ENCODE measurements at places on chromosomes 11 and 22.

- DNase-seq, result no peak
Observed at GRCh38 chr22:33341611-33342010, 283.4 kb upstream of the SYN3 start.

DNA sequence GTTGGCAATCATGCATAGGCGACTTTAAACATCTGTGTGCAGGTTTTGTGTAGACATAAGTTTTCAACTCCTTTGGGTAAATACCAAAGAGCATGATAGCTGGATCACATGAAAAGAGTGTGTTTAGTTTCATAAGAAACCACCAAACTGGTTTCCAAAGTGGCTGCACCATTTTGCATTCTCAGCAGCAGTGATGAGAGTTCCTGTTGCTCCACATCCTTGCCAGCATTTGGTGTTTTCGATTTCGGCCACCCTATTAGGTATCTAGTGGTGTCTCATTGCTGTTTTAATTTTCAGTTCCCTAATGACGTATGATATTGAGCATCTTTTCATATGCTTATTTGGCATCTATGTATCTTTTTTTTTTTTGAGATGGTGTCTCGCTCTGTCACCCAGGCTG lies 62.8 kb upstream of the CCND1 start:
- DNase-seq, result no peak

DNA sequence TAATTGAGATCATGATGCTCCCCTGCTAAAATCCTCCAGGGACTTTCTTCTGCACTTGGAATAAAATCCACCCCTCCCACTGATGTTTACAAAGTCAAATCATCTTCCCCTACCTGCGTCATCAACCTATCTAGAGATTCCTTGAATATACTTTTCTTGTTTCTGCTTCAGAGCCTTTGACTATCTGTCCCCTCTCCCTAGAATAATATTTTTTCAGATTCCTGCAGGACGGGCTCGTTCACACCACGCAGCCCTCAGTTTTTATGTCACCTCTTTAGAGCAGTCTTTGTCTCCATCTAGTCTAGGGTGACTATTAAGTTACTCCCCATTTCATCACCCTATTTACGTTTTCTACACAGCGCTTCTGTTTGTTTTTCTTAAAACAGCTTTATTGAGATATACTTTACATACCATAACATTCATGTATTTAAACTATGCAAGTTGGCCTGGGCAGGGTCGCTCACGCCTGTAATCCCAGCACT lies 94.8 kb upstream of the SESN3 start:
- no peak for DNase-seq

DNA sequence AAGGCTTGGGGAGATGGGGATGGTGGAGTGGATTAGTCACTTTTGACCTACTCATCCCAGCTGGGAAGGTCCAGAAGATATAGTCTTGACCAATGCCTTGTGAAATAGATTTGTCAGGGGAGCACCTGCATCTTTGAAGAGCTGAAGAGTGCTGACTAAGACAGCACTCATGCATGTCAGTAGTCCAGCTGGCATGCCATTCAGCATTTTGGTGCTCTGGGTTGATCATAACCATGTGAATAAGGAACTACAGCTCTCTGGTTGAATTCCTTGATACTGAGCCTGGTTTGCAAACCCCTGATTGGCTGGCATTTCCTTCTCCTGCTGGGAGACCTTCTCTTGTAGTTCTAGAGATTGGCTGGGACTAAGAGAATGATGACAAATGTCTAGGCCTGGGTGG lies 106.8 kb upstream of the ALX4 start:
- no peak for DNase-seq

DNA sequence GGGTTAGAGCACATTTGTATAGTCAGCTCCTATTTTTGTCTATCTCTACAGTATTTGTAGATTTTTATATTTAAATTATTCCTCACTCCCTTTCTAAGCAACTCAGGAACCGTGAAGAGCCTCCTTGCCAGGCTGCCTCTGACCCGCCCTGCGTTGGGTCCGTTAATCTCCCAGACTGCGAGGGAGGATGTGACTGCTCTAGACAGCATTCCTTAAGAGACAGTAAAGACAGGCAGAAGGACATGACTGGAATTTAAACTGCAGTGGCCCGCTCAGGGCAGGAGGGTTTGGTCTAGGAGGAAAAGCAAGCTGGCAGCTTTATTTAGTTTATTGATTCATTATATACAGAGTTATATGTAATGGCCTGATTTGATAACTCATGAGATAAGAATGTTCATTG lies 413.7 kb downstream of the TMEM135 start:
- no peak for DNase-seq

- no peak for DNase-seq
Observed at GRCh38 chr22:17888439-17888838, 114.2 kb upstream of the BID start.

DNA sequence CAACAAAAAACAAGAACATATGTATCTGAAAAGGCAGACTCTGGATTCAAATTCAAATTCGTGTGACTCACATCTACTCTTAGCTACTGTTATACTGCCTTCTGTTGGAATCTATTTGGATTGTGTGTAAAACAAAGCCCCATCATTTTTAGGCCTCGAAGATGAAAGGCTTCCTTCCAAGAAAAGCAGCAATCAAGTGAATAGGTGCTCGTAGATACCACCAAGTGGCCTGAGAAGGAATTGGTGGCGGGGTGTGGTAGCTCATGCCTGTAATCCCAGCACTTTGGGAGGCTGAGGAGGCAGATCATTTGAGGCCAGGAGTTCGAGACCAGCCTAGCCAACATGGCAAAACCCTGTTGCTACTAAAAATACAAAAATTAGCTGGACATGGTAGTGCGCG lies 4.2 kb downstream of the GRAMD1B start:
- no peak for DNase-seq

DNA sequence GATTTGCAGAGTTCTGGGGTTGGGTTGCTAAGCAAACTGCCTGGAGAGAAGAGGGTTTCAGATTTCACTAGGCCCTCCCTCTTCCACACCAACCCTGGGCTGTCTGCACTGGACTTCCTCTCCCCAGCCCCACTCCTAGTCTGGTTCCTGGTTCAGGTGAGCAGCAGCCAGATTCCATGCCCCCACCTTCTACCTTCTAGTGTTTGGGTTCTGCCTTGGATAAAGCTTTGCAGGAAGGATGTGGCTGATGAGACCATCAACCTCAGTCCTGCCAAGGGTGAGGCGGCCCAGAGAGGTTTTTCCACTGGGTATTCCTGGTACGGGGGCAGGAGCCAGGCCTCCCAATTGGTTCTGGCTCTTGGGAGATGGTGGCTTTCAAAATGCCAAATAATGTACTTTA lies 68.3 kb downstream of the BCR start:
- no peak for DNase-seq

DNA sequence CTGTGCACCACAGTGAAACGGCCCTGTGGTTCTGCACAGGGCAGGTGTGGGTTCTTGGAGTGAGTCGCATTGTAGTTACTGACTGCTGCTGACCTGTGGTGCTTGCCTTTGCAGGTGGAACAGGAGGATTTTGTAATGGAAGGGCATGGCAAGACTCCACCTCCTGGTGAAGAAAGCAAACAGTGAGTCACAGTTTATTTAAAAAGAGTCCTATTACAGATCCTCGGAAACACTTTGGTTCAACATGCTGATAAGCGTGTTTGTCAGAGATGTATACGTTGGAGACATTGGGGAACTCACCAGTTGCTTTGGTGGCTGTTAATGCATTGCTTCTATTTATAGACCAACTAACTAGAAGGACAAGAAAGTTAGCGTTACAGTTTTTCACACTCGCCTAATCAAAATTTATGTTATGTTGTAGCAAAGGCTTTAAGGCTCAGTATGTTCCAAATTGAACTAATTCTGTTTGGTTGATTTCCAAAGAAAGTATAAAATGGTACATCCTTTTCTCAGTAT lies 21.7 kb upstream of the TNRC6B start:
- DNase-seq, result no peak

GRCh38 chr22:45263463-45264269 lies 21.1 kb upstream of the UPK3A start:
- DNase-seq, result no peak

DNA sequence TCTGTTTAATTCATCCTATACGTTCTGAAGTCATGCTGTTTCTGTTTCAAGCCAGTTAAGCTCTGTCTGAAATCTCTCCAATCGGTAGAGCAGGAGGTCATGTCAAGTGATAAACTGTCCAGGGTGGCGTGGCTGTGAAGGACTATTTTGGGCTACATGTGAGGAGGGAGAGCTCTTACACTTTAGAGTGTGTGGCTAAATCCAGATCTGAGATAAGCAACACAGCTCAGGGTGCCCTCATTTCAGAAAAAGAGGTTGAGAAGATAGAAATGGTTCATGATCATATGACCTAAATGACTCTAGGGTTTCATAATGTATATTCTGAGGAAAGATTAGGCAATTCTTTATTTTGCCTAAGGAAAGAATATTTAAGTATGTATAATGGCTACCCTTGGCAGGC lies 8.4 kb downstream of the BLID start:
- DNase-seq, result no peak

DNA sequence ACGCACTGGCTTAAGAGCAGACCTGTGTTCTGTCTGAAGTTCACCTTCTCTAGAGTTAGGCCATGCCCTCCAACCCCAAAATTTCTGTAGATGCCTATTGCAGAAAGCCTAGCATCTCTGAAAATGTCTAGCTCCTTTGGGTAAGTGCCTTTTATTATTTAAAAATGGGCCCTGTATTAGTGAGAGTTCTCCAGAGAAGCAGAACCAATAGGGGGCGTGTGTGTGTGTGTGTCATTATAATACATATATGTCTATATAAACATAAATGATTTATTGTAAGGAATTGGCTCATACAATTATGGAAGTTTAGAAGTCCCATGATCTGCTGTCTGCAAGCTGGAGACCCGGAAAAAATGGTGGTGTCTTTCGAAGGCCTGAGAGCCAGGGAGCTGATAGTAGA lies 144.7 kb downstream of the TTC17 start:
- no peak for DNase-seq

GRCh38 chr11:13907678-13908077 lies 54.8 kb upstream of the SPON1 start:
- DNase-seq, result no peak

GRCh38 chr11:68026391-68027105 lies 3.9 kb upstream of the NDUFS8 start:
- DNase-seq, result no peak

DNA sequence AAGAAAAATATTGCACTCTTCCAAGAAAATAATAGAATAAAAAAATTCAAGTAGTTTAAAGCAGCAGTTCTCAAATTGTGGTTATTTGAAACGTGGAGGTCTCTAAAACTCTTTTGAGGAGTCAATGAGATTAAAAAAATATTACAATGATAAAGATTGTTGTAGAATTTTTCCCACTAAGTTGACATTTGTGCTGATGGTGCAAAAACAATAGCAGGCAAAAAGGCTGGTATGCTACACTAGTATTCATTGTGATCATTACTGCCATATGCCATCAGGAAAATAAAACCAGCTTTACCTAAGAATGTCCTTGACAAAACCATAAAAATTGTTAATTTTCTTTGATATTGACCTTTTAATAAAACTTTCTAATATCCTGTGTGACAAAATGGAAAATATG lies 505.2 kb upstream of the ANO5 start:
- DNase-seq, result no peak

- DNase-seq, result no peak
Observed at GRCh38 chr11:120383518-120384155, 47.4 kb downstream of the ARHGEF12 start.

- DNase-seq, result no peak
Observed at GRCh38 chr22:26546282-26546681, 34.0 kb upstream of the TFIP11 start.

DNA sequence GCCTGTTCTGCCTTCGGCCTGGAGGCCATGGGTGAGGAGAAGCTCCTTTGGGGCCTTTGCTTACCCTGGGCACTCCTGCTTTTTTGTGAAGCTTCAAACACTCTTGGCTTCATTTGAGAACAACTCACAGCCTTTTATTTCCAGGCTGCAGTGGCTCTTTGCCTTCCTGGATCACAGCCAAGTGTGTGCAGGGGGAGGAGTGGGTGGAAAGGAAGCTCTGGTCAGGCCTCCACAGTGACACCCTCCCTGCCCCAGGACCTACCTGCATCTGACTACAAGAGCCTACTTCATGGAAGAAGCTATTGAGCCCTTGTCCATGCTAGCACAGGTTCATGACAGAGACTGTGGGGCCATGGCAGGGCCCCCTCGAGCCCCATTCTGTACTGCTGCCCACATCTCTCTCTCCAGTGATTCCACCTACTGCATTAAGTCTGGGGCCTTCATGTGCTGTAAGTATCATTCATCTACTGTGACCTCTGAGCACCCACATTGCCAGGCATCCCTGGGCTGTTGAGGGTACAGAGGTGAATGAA lies 52.3 kb downstream of the GAB4 start:
- no peak for DNase-seq

- DNase-seq, result no peak
Observed at GRCh38 chr11:73384872-73385689, 8.9 kb downstream of the RELT start.

GRCh38 chr11:18502352-18502751 lies 24.4 kb downstream of the TSG101 start:
- no peak for DNase-seq

DNA sequence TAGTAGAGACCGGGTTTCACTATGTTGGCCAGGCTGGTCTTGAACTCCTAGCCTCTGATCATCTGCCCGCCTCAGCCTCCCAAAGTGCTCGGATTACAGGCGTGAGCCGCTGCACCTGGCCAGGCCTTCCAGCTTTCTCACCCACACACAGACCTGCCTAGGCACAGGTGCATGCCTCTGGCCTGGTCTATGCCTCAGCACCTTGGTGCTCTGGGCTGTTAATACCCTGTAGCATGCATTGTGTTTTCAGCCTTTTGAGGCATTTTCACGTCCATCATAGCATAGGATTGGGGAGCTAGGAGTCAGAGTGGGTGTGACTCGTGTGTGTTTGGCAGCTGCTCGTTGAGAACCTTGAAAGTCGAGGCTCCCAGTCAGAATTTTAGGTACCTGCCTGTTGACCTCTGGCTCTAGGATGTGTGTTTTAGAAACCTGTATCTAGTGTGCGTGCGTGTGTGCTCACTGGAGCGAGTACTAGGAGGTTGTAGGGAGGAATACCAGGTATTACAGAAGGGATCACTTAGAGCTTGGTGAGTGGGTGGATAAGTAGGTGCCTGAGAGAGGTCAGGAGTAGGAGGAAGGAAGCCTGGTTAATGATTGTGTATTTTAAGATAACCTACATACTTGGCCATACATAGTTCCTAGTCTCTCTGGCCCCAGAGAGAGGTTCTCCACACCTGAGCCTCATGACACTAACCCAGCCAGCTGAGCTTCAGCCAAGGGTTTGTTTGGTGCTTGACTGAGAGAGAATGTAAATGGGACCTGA lies 20.0 kb downstream of the CRKL start:
- DNase-seq, result no peak

- DNase-seq, result no peak
Observed at GRCh38 chr11:81002374-81002773, 1561.5 kb upstream of the TENM4 start.
